Effector memory CD8-positive, alpha-beta T cell (primary cell): ENCODE measurements at places on chromosomes 3 and 15.

DNA sequence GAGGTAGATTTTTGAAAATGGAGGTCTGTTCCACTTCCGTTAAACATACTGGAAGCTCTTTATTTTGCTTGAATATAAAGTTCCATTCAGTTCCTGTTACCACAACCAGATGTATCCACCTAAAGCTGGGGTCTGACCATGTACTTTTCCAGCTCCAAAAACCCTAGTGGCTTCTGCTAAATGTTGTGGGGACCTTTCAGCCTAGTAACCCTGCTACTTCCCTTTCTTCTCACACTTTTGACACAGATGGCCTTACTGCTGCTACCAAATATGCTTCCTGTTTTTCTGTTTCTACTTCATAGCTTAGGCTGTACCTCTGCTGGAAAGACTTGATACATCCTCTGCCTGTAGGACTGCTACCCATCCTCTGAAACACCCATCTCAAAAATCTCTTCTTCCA lies 87.8 kb downstream of the COL6A6 start:
- DNase-seq, result no peak

DNA sequence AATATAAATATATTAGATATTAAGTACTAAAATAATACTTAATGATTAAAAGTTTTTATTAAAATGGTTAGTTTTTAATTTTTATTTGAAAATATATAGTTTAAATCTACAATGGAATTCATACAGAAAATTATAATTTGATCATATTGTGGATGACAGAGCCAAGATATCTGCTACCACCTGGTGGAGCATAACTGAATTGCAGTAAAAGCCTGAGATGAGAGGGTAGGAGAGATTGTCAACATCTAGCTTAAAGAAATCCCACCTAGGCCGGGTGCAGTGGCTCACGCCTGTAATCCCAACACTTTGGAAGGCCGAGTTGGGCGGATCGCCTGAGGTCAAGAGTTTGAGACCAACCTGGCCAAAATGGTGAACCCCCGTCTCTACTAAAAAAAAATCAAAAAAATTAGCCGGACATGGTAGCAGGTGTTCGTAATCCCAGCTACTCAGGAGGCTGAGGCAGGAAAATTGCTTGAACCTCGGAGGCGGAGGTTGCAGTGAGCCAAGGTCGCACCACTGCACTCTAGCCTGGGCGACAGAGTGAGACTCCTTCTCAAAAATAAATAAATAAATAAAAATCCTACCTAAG lies 25.1 kb upstream of the CSTA start:
- peak; percentile 46 for DNase-seq

GRCh38 chr15:75364881-75365280 lies 3.5 kb downstream of the MAN2C1 start:
- no peak for DNase-seq

- DNase-seq, result no peak
These were observed 421.6 kb upstream of the CBLB start for GRCh38 chr3:106290304-106290997.

GRCh38 chr3:45690336-45691035 lies 1.3 kb downstream of the SACM1L start:
- no peak for DNase-seq

DNA sequence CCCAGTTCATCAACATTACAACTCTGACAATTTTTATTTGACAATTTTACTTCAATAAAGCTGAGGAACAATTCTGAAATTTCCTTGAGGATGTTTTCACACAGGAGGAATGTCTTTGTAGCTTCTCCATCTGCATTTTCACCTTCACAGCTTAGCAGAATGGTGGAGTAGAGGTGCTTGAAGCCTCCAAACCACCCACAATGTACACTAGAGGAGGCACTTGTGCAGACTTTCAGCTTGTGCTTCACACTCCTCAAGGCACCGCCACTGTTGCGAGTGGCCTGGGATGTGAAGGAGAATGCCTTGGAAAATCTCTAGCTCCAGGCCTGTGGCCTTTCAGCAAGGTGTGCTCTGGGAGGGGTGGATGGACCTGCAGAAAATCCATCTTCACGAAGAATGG lies 181.9 kb downstream of the EPHB1 start:
- no peak for DNase-seq

GRCh38 chr3:190375246-190375645 lies 12.7 kb upstream of the CLDN16 start:
- no peak for DNase-seq

DNA sequence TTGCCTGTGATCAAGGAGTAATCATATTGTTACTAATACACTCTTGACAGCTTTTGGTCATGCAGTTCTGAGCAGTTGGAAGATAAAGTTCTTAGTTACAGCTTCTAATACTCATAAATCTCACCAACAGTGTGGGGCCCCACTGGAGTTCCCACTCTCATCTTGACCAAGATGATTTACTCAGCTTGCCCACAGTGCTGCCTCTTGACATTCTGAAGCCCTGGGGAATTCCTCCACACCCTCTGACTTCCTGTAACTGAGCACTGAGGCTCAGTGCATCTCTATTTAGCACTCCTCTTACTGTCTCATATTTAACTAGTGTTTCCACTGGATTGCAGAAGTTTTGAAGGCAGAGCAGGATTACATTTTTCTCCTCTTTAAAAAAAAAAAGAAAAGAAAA lies 1.9 kb upstream of the ARL6IP5 start:
- peak; percentile 41 for DNase-seq

- no peak for DNase-seq
These were observed 67.6 kb upstream of the HACD2 start for GRCh38 chr3:123652342-123652984.

DNA sequence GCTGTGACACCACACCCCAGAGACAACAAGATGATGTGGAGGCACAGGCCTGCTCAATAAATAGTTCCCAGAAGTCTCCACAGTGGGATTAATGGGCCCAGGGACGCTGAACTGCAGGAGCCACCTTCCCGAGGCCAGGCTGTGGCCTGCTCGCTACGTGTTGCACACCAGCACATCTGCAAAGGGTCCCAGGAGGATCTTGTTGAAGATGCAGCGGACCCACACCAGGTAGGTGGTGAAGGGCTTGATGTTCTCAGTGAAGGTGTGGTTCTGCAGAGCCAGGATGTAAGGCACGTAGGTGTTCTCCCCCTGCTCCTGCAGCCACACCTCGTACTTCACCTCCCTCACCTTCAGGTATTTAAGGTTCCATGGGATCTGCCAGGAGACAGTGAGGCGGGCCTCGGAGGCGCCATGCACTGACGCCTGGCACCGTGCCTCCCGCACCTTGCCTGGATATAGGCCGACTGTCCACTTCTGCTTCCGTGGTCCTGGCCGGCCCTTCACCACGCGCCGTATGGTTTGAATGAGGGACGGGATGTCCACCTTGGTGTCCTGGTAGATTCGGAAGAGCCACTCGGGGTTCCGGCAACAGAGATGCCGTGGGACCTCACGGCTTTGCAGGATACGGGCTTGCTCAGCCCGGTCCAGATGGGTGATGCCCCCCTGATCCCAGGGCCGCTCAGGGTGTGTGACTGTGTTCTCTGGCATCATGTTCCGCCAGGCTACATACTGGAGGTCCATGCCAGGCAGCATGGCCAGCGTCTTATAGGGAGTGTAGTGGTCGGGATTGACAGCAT lies 26.1 kb downstream of the POMGNT2 start:
- no peak for DNase-seq

- no peak for DNase-seq
These were observed 21.8 kb upstream of the ANPEP start for GRCh38 chr15:89836267-89837133.

GRCh38 chr15:64566629-64567427 lies 106.5 kb downstream of the ZNF609 start:
- DNase-seq, result no peak

- no peak for DNase-seq
These were observed 16.9 kb downstream of the FBLN2 start for GRCh38 chr3:13565581-13566452.

DNA sequence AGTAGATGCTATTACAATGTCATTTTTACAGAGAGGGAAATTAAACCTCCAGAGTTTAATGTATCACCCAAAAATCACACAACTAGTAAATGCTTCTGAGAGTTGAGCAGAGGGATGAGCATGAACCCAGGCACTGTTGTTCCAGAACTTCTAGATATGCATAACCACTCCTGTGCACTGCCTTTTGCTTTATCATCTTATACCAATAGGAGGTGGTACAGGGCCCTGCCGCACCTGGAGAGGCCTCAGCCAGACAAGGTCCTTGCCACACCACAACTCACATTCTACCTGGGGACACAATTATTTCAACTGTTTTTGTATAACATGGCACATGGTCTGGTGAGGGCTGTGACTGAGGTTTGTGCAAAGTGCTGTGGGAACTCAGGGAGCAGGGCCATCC lies 78.5 kb upstream of the NTRK3 start:
- no peak for DNase-seq

- DNase-seq, result peak; percentile 15
These were observed 66.9 kb upstream of the PRR23C start for GRCh38 chr3:139111392-139112229.

GRCh38 chr15:31285772-31286261 lies 40.8 kb upstream of the KLF13 start:
- DNase-seq, result no peak
